ENCODE measurements at places on chromosomes 7 and 10. TPM values are rescaled to one million over a fixed set of nuclear protein-coding genes. Genes with fewer than 3 reads are reported as not detected.

DNA sequence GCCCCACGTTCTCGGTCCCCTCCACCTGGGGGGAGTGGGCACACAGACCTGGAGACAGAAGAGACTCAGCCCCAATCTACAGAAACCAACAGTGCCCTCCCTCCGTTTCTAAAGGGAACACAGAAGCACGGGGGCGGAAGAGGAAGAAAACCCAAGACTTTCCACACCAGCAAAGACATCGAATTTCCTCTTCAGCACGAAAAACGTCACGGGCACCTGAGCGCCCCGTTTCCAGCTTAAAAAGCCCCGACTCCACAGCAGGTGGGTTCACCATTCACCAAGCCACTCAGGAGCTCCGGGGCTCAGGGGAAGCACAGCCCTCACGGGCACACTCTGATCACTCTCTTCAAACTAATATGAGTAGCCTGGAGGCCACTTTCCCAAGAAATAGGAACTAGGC is 19.6 kb downstream of the NUDT1 start:
- H3K27ac ChIP-seq = no peak overlapping the region
- peaks cover 18% of the 10 kb centered on the region for H3K4me1 ChIP-seq
- H3K36me3 ChIP-seq = no peaks in the 10 kb centered on the region
- H3K4me3 ChIP-seq = no peak overlapping the region
- no peaks in the 10 kb centered on the region for H3K27me3 ChIP-seq

- no peak overlapping the region for H3K27ac ChIP-seq
- H3K27me3 ChIP-seq = no peaks in the 10 kb centered on the region
- DNase-seq = no peak
Observed at GRCh38 chr10:30186371-30186875, 127.0 kb upstream of the JCAD start.

DNA sequence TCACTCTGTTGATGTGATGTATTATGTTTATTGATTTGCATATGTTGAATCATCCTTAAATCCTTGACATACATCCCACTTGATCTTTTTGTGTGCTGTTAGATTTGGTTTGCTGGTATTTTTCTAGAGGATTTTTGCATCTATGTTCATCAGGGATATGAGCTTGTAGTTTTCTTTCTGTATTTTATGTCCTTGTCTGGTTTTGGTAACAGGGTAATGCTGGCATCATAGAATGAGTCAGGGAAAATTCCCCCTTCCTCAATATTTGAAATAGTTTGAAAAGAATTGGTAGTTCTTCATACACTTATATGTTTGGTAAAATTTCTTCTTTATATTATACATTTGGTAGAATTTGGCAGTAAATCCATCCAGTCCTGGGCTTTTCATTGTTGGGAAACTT is 89.4 kb upstream of the SLC13A1 start:
- no peak overlapping the region for H3K27ac ChIP-seq
- no peaks in the 10 kb centered on the region for H3K27me3 ChIP-seq
- no peak for DNase-seq
- no peak overlapping the region for H3K4me3 ChIP-seq

GRCh38 chr10:101897633-101898032 is 54.0 kb upstream of the KCNIP2 start:
- DNase-seq = peak; percentile 48
- H3K36me3 ChIP-seq = no peaks in the 10 kb centered on the region
- peaks cover 10% of the 10 kb centered on the region for H3K4me1 ChIP-seq

- H3K36me3 ChIP-seq = no peaks in the 10 kb centered on the region
- no peak for DNase-seq
- no peak overlapping the region for H3K27ac ChIP-seq
- no peak overlapping the region for H3K4me3 ChIP-seq
- H3K27me3 ChIP-seq = peaks cover 12% of the 10 kb centered on the region
- no peaks in the 10 kb centered on the region for H3K4me1 ChIP-seq
Observed at GRCh38 chr7:94082126-94082525, 78.0 kb upstream of the BET1 start.

- H3K4me1 ChIP-seq = peaks cover 21% of the 10 kb centered on the region
- peak; percentile 26 for DNase-seq
- H3K4me3 ChIP-seq = no peak overlapping the region
Observed at GRCh38 chr7:140977741-140978140, 37.0 kb downstream of the MRPS33 start.

Gene FGFBP3
- total RNA-seq = 0.69 TPM

Gene PAPSS2
- 17.3 TPM for total RNA-seq

Gene RNLS
- total RNA-seq = not detected
